ENCODE measurements at places on chromosomes 16 and 17. TPM values are rescaled to one million over a fixed set of nuclear protein-coding genes. Genes with fewer than 3 reads are reported as not detected.

CACNG3 gene
- polyA plus RNA-seq = not detected

ASB16 gene
- not detected for polyA plus RNA-seq

HLF gene
- polyA plus RNA-seq = 0.02 TPM

PPP1R1B gene
- polyA plus RNA-seq = not detected

KRT27 gene
- polyA plus RNA-seq = not detected

PLLP gene
- polyA plus RNA-seq = 0.02 TPM

C16orf82 gene
- polyA plus RNA-seq = not detected

KCNJ2 gene
- polyA plus RNA-seq = 1.2 TPM

USP43 gene
- polyA plus RNA-seq = 0.23 TPM

KRT13 gene
- polyA plus RNA-seq = 0.27 TPM

CAPNS2 gene
- 0.12 TPM for polyA plus RNA-seq

CCL4 gene
- not detected for polyA plus RNA-seq

KAT7 gene
- polyA plus RNA-seq = 23.0 TPM

PPP1R27 gene
- not detected for polyA plus RNA-seq

TSNAXIP1 gene
- polyA plus RNA-seq = 0.96 TPM

TRIM25 gene
- 28.4 TPM for polyA plus RNA-seq

MYH13 gene
- polyA plus RNA-seq = not detected

NOXO1 gene
- polyA plus RNA-seq = not detected

MAPT gene
- polyA plus RNA-seq = 0.16 TPM

IRX6 gene
- not detected for polyA plus RNA-seq

TNP2 gene
- polyA plus RNA-seq = not detected

ABHD15 gene
- polyA plus RNA-seq = 5.2 TPM

NGFR gene
- polyA plus RNA-seq = 0.10 TPM

GAST gene
- not detected for polyA plus RNA-seq

ZNF18 gene
- polyA plus RNA-seq = 6.2 TPM

TEX19 gene
- not detected for polyA plus RNA-seq

NPIPB9 gene
- 0.20 TPM for polyA plus RNA-seq

TNFRSF17 gene
- polyA plus RNA-seq = not detected

HS3ST6 gene
- not detected for polyA plus RNA-seq

MT4 gene
- not detected for polyA plus RNA-seq

KRTAP3-2 gene
- not detected for polyA plus RNA-seq

CA5A gene
- polyA plus RNA-seq = not detected

CCL4L2 gene
- polyA plus RNA-seq = not detected

C1QTNF1 gene
- polyA plus RNA-seq = 13.8 TPM
